Adrenal gland (tissue), 19 donors: ENCODE measurements at places on chromosomes 2 and 18.
A peak's percentile ranks its signal among the peaks of the same experiment; 100 is the strongest.

DNA sequence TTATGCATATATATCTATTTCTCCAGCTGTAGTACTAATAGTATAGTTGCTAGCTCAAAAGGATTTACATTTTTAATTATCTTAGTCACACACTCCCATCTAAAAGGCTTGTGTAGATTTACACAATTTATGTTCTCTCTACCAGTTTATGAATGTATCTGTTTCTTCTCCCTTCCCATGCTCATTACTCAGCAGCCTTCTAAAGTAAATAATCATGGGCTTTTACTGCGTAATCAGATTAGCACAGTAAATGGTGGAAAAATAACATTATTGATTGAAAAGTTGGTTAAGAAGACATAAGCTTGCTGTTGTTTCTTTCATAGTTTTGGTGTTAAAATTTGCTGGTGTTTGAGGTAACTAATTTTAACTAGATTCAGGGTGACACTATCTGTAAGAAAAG lies 81.8 kb downstream of the PTPN4 start:
- no peak for DNase-seq

DNA sequence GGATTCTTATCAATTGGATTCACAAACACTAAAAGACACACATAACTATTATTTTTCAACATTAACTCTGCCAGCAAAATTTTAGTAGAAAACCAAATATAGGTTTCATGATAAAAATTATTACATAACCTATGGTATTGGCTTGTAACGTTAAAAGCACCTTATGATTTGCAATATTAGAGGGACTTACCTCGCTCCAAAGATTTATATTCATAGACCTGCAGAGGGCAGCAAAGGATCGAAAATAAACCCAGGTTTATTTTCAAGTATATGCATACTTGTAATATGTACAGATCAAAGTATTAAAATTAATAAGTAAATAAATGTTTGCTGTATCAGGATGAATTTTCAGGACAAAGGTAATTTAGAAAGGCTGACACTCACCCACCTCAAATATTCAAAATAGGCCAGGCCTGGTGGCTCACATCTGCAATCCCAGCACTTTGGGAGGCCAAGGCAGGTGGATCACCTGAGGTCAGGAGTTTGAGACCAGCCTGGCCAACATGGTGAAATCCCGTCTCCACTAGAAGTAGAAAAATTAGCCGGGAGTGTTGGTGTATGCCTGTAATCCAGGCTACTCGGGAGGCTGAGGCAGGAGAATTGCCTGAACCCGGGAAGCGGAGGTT lies 45.3 kb downstream of the LRPPRC start:
- peak; percentile 17 for DNase-seq

- DNase-seq, result no peak
Observed at GRCh38 chr2:119174993-119175347, 16.4 kb upstream of the C1QL2 start.

DNA sequence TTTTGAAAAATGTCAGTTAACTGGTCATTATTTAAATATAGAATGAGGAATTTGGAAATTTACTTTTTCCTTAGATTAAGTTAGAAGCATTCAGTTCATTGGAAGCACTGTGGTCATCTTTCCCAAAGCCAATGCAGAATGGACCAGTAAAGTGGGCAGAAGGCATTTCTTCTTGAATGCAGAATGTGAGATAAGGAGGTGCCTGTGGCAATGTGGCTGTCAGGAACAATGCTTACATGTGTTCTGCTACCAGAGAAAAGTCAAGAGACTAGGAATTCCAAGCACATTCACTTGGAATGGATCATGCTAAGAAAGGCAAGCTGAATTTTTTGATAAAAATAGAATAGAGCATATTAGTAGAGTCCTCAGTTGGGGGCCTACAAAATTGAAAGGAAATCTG lies 295.0 kb upstream of the KCNH7 start:
- no peak for DNase-seq

- no peak for DNase-seq
Observed at GRCh38 chr2:61436092-61436491, 34.8 kb downstream of the USP34 start.

DNA sequence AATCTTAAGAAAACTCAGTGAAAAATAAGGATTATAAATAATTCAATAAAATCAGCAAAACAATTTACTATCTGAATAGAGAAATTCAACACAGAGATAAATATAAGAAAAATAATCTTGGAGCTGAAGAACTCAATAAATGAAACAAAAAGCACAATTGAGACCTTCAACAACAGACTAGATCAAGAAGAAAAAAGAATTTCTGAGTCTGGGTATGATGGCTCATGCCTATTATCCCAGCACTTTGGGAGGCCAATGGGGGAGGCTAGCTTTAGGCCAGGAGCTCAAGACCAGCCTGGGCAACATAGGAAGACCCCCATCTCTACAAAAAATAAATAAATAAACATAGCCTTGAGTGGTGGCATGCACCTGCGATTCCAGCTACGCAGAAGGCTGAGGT lies 1295.7 kb upstream of the NRXN1 start:
- DNase-seq, result no peak

DNA sequence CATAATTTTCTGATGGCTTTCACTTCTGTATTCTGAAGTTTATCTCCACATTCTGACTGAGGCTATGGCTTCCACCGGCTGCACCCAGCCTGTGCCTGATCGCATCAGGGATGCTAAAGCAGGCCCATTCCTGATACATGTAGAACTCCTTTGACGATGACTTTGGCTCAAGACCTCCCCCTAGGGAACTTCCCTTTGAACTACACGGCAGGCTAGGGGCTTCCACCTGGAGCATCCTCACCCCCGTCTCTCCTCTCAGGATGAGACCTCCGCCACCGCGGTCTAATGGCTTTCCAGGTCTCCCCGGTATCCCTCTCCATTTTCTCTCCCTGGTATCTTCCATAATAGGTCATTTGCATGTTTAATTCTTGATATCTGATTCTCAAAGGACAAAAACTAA lies 214.9 kb upstream of the CHST9 start:
- DNase-seq, result no peak

DNA sequence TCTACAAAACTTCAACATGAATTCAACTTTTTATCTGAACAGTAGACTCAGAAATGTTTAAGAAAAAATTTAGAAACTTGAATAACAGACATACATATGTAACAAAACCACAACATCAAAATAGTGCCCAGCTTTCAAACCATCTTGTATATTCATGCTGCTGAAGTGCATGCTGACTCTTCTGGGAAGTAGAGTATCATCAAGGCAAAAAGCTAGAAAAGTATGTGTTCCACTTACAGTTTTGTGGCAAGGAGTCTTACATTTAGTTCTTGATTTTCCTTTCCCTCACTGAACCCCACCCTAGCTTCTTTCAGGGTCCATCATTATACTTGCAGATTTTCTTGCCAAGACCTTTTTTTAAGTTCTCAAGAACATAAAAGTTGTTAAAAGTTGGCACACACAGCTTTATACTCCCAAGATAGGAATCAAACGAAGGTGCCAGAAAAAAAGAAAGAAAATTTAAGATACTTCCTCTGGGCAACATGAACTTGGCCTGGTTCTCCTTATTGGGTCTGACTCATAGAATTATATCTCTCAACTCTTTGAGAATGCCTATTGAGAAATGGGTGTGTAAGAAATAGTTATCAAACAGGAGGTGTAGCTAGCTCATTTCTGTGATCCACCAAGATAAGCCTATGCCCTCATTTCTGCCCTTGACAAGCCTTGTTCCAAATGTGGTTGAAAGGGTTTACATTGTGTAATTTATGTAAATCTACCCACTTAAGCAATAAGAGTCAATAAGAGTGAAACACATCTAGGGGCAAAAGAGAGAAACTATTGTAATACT lies 667.6 kb upstream of the ACVR2A start:
- no peak for DNase-seq

DNA sequence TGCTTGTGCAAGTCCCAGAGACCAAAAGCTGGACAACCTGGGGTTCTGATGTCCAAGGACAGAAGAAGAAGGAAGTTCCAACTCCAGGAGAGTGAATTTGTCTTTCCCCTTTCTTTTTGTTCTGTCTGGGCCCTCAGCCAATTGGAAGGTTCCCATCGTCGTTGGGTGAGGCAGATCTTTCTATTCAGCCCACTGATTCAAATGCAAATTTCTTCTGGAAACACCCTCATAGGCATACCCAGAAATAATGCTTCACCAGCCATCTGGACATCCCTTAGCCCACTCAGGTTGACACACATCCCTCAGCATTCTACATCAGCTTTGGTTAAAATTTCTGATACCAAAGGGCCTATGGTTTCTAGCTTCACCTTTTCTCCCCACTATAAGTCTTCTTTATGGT lies 156.5 kb downstream of the SP3 start:
- no peak for DNase-seq

GRCh38 chr2:43634604-43635306 lies 2.3 kb upstream of the PLEKHH2 start:
- no peak for DNase-seq

- no peak for DNase-seq
Observed at GRCh38 chr2:231600619-231601355, 8.1 kb downstream of the TEX44 start.

DNA sequence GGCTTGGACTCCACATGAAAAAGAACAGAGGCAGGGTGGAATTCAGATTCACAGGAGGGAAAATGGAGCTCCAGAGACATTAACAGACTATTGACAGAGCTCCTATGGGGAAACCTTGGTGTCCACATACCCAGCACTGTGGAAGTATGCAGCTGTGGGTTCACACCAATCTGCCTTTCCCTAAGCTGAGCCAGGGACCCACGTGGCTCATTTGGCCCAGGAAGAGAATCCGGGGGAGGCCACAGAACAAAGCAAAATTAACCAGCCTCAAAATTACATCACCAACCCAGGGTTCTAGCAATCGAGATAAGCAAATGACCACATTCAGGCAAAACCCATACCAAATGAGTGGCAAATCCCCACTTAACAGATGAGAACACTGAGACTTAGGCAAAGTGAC lies 105.8 kb upstream of the TWIST2 start:
- no peak for DNase-seq

GRCh38 chr2:71783215-71783614 lies 329.9 kb downstream of the DYSF start:
- no peak for DNase-seq

GRCh38 chr2:48016225-48017019 lies 110.1 kb upstream of the FBXO11 start:
- no peak for DNase-seq

DNA sequence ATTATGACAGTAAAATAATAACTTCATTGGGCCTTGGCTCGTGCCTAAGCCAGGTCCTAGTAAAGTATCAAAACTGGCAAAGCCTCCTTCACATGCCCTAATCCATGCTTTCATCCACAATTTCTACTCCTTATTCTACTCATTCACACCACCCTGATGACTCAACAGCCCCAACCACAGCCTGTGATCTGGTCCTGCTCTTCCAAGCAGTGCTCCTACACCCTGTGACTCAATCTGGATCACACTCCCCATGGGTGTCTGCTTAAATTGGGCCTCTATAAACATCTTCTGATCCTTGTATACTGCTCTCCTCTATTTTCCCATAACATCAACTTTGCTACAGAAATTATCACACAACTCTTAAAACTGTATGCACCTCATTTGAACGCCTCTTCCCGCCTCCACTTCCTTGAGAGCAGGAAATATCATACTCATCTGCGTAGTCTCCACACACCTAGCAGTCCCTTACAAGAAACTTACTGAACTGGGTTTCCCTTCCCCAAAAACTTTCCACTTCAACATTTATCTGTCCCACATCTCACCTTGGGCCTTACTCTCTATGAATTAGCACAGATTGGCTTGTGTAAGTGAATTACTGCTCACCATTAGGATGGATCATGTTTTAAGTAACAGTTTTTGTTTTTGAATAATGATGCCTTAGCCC lies 15.9 kb downstream of the GTF3C3 start:
- DNase-seq, result no peak

- no peak for DNase-seq
Observed at GRCh38 chr2:55296393-55296792, 27.4 kb upstream of the MTIF2 start.

DNA sequence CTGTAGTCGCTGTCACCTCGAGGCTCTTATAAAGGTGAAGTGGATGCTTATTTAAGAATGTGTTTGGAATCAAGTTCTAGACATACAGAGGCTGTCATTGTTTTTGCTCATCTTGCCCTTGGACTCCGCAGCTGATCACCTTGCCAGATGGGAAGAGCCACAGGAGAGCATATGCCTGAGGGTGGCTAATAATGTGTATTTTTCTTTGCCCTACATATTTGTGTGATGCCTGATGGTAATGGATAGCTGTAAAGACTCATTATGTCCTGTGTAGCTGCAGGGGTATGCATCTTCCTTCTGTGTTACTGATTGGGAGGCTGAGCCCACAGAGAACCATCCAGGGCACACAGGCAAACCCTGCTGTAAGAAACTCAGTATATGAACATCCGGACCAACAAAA lies 61.7 kb downstream of the PRKCE start:
- DNase-seq, result no peak

- DNase-seq, result no peak
Observed at GRCh38 chr2:215479536-215480240, 43.8 kb upstream of the FN1 start.

DNA sequence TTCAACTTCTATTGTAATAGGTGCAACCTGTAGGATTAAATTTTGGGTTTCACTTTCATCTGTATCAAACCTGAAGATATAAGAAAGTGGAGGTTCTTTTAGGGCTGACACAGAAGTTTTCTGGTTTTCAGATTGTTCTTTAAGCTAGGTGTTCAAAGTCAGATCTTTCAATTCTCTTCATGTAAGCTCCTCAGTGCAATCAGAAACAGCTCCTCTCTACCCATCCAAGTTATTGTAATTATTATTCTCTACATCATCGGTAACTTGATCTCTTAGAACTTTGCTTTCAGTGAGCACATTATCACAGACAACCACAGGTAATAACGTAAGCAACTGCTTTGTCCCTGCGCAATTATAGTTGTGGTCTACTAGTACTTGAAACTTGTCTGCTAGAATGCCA lies 179.4 kb downstream of the MYCN start:
- DNase-seq, result no peak

GRCh38 chr2:135183822-135184221 lies 131.7 kb downstream of the RAB3GAP1 start:
- DNase-seq, result no peak

GRCh38 chr2:201622306-201622970 lies 20.9 kb downstream of the TMEM237 start:
- no peak for DNase-seq

- DNase-seq, result no peak
Observed at GRCh38 chr18:49972535-49972934, 159.2 kb upstream of the ACAA2 start.

- DNase-seq, result no peak
Observed at GRCh38 chr2:5691985-5692529, at the start of gene SOX11. TSS of gene SOX11 (plus strand) at chr2:5692384. CDS start at chr2:5692722, 338 bp downstream.

GRCh38 chr2:173249661-173250641 lies 104.7 kb upstream of the CDCA7 start:
- no peak for DNase-seq
